T follicular helper cell (primary cell): ENCODE measurements at places on chromosomes 2 and 18.

GRCh38 chr2:213980883-213981282, 430.0 kb upstream of the VWC2L start:
- no peak for DNase-seq

DNA sequence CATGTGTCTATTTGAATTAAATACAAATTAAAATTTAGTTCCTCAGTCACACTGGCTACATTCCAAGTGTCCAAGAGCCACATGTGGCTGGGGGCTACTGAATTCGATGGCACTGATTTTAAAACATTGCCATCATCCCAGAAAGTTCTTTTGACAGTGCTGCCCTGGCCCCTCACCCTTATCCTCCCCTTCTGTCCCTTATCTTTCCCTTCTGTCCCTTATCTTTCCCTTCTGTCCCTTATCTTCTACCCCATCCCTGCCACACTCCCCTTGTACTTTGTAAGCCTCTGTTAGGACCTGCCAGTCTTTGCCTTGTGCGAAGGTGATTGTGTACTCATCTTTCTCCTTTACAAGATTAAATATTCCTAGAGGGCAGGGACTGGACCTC, 85.2 kb downstream of the DNMT3A start:
- DNase-seq, result no peak

GRCh38 chr2:119387381-119388129, 20.8 kb downstream of the DBI start:
- DNase-seq, result no peak

DNA sequence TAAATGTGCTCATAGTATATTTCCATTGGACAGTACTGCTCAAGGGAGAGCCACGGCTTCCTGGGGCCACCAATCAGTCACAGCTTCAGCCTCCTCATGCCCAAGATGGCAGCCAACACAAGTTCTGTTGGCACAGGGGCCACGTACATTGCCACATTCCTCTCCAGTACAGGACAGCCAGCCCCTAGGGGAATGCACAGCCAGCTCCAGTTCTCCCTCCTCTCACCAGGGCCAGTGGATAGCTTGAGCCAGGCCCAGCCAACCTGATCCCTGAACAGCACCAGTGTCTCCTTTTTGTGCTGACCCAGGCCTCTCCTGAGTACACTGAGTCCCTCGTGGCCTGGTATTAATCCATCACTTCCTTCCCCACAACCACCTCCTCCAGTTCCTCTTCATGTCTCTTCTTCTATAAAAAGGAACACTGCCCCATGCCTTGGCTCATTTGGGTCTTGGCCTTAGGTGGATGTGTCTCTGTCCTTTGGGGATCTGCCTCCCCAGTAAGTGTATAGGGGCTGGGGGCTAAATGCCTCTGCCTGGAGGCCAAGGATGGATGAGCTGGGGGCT, 168.7 kb downstream of the TNS1 start:
- DNase-seq, result no peak

- DNase-seq, result no peak
Observed at GRCh38 chr18:48360376-48361021, 48.7 kb downstream of the ZBTB7C start.

DNA sequence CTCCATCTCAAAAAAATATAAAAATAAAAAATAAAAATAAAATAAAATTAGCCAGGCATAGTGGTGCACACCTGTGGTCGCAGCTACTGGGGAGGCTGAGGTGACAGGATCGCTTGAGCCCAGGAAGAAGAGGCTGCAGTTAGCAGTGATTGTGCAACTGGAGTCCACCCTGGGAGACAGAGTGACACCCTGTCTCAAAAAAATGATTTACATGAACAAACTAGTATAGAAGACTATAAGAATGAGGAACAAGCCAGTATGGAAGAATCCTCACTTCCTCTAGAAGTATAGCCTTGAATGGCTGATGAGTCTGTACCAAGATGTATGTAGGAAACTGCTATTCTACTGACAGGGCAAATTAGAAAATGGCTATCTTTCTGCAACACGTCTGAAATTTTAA, 10.9 kb downstream of the YES1 start:
- DNase-seq, result no peak

- no peak for DNase-seq
Observed at GRCh38 chr18:12907258-12907925, 23.4 kb upstream of the PTPN2 start.

- no peak for DNase-seq
Observed at GRCh38 chr2:110804915-110805314, 72.5 kb downstream of the ACOXL start.
